Epithelial cell of prostate (primary cell): ENCODE measurements at places on chromosomes 1 and 21.

DNA sequence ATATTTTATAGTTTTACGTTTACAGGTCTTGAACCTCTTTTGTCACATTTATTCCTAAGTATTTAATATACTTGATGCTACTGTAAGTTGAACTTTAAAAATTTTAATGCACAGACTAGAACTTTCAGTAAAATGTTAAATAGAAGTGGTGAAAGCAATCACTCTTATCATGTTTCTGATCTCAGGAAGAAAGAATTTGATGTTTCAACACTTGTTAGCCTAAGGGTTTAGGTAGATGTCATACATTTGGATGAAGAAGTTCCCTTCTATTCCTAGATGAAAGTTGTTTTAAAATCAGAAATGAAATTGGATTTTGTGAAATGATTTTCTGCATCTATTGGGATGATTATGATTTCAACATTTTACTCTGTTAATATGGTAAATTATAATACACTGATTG, 63.6 kb upstream of the TTLL7 start:
- no peak for DNase-seq

DNA sequence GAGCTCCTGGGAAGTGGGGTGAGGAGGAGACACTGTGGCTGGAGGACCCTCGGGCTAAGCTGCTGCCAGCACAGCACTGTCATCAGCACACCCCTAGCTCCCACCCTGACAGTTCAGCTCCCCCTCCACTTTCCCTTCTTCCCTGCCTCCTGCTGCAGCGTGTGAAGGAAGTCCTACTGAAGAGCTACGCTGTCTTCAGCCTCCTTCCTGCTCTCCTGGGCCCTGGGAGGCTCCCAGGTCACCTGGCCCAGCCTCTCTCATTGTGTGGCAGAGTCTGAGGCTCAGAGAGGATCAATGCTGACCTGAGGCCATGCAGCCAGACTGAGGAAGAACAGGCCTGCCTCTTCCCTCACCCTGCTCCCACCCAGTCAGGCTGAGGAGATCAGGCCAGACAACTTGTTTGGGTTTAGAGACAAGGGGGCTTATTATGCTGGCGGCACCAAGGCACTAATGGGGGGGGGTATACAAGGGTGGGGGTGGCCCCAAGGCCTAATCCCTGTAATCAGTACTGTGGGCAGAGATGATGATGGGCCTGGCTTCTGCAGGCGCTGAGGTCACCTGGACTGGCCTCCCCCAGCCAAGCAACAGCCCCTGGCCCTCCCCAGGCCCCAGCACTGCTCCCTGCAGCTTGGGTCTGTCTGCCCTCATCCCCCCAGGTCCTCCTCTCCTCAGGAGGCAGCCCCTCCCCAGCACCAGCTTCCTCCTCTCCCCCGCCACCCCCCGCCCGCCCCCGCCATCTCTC, 9.1 kb downstream of the NES start:
- DNase-seq, result no peak

DNA sequence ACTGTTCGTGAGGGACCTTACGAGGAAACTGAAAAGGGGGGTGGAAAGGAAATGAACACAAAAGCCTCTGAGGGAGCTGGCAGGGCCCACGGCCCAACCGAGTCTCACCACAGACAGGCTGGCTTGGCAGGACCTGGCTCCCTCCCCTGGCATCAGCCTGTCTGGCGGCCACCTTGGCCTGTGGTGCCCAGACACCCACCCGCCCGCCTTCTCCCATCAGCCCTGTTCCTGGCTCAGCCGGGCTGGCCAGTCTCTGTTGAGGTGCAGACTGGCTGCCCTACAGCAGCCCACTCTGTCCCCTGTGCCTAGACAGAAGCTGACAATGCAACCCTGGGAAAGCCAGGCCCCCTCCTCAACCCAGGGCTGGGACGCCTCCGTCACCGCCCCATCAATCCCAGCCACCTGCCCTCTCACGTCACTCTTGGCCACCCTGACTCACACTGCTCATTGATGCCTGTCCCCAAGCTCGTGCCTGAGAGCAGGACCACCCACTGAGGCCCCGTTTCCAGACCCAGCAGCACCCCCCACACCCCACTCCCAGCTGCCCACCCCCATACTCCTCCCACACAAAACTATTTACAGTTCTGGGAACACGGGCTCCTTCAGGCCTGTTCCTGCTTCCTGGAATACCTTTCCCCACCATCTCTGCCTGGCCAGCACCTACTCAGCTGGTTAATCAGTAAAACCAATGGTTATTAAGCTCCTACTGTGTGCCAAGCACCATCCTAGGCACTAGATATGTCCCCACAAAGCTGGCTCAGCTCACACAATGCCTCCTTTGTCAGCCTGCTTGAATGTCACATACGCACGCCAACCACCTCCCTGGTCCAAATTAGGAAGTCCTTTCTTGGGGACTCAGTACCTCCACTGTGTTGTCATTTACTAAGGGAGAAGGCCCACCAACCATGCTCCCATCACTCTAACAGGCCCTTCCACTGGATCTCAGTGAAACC, 22.7 kb downstream of the SDC3 start:
- no peak for DNase-seq

GRCh38 chr1:210477328-210477924, 148.7 kb downstream of the HHAT start:
- DNase-seq, result no peak

DNA sequence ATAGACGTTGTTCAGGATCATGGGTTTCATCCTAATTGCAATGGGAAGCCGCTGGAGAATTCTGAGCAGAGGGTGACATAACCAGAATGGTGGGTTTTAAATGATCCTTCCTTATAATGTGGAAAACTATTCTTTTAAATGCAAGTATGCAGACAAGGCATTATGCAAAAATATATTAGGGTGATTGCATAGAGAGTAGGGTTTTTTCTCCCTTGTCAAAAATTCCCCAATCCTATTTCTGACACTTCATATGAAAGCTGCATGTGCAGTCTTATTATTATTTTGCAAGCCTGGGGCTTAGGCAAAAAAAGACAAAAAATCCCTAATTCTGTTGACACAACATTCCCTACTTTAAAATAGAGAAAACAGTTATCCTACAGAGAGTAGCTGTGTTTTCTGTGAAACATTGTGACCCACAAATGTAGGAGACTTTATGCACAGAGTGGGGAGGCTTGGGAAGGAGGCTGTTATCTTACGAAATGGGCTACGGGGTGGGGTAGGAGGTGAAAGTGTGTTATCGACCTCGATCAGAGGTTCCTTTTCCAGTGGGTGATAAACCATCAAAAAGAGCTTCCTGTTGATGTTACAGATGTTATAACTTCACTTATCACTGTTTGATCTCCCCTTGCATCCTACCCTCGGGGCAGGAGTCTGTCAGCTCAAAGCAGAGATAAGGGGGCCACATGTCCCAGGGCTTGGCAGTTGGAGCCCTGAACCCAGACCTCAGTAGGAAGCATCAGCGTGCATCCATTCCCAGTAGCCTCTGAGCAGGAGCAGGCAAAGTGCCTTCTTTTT, 27.2 kb downstream of the RHEX start:
- DNase-seq, result no peak

- DNase-seq, result no peak
Measured at GRCh38 chr1:111732718-111733117, 6.5 kb downstream of the INKA2 start.

DNA sequence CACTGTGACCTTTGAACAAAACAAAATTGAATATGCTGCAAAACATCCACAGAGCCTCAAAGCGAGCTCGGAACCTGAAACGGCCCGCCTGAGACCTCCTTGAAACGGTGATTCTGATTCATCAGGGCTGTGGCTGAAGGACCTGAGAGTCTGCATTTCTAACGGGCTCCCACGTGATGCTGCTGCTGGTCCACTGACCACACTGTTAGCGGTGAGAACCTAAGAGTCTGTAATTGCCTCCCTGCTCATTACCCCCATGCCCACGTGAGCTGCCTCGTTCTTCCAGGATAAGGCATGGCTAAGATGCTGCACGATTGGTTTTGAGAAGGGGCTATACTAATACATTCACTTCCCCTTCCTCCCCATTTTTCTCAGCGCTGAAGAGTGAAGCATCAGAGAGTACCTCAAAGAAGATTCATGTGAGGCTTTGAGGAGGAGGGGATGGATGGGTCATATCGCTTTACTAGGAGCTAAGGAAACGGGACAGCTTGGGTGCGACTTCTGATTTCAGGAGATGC, 9.7 kb downstream of the TLR5 start:
- no peak for DNase-seq

GRCh38 chr1:170714163-170714562, 50.2 kb downstream of the PRRX1 start:
- no peak for DNase-seq

DNA sequence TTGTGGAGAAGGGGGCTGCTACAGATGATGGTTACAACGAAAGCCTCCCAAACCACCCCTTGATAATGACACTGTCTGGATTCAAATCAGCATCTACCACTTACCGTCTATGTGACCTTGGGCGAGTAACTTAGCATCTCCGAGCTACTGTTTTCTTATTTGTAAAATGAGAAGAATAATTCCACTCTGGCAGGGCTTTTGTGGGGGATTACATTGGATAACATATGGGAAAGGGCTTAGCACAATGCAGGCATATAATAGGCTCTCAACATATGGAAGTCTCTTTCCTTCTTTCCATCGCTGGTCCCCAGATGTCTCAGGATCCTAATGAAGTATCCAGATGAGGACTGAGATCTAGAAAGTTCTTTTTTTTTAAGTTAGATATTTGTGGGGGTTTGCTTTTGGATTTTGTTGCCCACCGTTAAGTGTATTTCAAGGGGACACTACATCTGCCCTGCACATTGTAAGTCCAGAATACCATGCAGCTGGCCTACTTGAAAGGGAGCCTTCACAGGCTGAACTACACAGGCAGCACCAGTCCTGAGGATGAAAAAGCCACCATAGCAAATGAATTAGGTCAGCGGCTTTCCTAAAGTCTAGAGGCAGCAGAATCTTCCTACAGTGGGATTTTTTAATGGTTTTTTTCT, 172.2 kb upstream of the IRF2BP2 start:
- DNase-seq, result no peak

- DNase-seq, result no peak
Measured at GRCh38 chr1:225509376-225509707, 81.5 kb upstream of the LBR start.

DNA sequence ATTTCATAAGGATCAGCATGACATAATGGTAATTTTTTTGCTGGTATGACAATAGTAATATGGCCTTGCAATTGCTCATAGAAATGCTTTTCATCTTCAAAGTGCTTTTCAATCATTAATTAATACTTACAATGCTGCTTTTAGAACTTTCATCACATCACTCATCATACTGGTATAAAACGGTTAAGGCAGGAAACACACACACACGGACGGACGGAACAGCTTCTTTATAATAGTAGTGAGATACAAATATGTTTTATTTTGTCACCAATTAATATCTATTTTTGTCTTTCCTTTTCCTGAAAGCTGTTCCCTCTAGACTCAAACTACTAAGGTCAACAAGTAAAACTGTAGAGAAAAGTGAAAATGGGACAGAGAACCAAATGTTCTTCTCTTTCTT, 353.9 kb upstream of the PKN2 start:
- DNase-seq, result no peak

GRCh38 chr1:38614861-38615260, 244.7 kb downstream of the RRAGC start:
- no peak for DNase-seq

- no peak for DNase-seq
Measured at GRCh38 chr1:94334764-94335163, 83.4 kb upstream of the ABCD3 start.

DNA sequence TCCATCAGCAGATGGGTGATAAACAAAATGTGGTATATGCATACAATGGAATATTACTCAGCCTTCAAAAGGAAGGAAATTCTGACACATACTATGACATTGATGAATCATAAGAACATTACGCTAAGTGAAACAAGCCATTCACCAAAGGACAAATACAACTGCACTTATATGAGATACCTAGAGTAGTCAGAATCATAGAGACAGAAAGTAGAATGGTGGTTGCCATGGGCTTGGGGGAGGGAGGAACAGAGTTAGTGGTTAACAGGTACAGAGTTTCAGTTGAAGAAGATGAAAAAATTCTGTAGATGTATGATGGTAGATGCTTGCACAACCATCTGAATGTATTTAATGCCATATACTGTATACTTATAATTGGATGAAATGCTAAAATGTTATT, 39.1 kb upstream of the KCNK2 start:
- no peak for DNase-seq

- no peak for DNase-seq
Measured at GRCh38 chr1:235051521-235051920, 77.1 kb downstream of the TOMM20 start.

DNA sequence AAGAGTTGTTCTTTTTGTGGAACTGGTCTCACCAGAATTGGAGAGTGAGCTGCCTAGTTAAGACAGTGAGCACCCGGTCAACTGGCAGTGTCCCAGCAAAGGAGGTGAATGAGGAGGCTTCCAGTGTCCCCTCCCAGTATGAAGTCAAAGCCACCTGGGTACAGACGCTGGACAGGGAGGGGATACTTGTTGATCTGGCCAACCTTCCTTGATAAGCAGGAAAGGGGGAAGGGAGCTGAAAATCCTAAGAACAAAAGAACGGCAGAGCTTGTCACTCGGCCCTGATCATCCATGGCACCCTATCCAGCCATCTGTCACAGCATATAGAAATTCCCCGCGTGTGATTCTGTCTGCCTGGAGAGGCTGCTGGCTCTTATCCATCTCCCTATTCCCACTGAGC, 91.5 kb downstream of the SSBP3 start:
- DNase-seq, result no peak

GRCh38 chr21:45164124-45164511, 89.7 kb downstream of the ADARB1 start:
- DNase-seq, result no peak

DNA sequence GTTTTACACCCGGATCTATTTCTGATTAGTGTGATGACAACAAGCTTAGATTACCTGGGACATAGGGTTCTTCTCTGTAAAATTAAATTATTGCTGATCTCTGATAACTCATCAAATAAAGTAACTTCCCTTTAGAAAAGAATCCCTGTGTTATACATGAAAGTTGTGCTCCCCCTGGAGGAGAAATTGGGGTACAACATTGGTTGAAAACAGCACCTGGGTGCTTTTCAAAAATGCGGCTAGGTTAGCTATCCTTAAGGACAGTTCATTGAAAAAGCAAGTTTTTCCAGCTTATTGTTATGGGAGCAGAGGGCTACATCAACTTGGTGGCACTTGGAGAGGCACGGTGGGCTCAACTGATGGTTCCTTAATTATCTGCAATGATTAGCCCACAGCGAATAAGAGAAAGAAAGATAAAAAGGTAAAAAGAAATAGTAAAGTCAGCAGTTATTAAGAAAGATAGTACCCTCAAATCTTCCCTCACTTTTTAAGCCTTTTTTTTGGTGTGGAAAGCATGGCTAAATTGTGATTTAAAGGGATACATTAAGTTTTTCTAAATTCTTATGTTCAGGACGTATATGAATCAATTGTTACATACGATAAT, 97.8 kb downstream of the FMN2 start:
- DNase-seq, result no peak

DNA sequence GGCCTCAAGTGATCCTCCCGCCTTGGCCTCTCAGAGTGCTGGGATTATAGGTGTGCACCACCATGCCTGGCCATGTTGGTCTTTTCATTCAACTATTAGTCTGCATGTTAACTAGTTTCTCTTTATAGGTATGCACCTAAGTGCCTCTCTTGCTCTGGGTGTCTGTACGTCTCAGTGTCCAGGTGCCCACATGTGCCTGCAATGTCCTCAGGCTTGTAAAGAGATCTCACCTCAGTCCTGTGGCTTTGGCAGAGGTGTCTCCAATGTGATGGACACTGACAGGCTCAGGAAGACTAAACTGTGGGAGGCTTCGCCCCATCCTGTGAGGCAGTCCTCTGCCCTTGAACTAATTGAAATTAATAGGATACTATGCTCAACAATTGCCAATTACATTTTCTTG, 526.3 kb downstream of the PTPRU start:
- DNase-seq, result no peak
